GM04504 (cell line): ENCODE measurements at places on chromosomes 2 and 18.

DNA sequence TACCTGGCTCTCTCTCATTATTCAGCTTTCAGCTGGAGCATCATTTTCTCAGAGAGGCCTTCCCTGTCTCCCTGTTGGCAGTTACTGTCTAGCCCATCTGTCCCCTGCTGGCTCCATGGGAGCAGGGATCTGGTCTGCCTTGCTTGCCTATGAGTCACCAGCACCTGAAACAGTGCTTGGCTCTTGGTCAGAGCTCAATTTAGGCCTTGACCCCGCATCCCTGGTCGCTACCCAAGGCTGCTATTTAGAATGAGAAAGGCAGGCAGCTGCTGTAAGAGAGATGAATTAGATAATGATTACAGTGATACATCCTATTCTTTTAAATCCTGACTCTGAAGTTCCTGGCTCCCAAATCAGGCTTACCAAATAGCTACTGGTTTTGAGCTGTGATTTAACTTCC, 32.9 kb downstream of the KCNE4 start:
- no peak for DNase-seq

GRCh38 chr2:160912276-160912675, 248.0 kb upstream of the TANK start:
- no peak for DNase-seq

- DNase-seq = no peak
Measured at GRCh38 chr2:64151476-64151875, 7.3 kb upstream of the PELI1 start.

DNA sequence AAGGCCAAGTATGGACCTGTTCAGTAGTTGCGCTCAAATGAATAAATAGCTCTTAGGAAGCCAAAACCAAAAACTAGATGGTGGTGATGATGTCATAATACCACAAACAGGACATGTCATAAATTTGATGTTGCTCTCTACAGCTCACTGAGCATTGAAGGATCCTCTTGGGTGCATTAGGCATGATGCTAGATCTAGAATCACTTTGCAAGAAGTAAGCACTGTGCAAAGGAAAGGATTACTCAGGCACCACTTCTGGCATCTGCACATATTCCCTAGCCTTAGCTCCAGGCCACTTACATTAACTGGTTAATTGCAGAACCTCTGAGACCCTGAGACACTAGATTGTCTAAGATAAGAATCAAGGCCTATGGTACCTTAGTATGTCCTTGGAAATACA, 58.0 kb downstream of the LRRTM1 start:
- no peak for DNase-seq

- DNase-seq = no peak
Measured at GRCh38 chr2:164150604-164151003, 414.8 kb upstream of the FIGN start.

DNA sequence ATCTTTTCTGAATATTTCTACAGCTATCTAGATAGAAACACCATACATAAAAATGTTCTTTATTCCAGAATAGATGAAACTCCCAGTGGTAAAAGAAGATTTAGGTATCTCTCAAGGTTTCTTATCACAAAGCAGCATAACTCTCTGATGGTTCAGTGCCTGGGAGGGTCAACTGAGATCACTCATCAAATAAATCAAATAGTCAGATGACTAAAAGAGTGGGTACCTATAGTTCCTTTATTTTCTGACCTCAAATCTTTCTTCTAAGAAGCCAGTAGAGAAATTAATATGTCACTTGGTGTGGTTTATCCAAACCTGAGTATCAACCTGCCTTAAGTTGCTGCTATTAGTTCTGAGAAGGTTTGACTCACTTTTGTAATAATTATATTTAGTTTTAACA, 120.9 kb downstream of the TMEFF2 start:
- no peak for DNase-seq

- DNase-seq = no peak
Measured at GRCh38 chr2:217852555-217853211, 150.1 kb downstream of the TNS1 start.

DNA sequence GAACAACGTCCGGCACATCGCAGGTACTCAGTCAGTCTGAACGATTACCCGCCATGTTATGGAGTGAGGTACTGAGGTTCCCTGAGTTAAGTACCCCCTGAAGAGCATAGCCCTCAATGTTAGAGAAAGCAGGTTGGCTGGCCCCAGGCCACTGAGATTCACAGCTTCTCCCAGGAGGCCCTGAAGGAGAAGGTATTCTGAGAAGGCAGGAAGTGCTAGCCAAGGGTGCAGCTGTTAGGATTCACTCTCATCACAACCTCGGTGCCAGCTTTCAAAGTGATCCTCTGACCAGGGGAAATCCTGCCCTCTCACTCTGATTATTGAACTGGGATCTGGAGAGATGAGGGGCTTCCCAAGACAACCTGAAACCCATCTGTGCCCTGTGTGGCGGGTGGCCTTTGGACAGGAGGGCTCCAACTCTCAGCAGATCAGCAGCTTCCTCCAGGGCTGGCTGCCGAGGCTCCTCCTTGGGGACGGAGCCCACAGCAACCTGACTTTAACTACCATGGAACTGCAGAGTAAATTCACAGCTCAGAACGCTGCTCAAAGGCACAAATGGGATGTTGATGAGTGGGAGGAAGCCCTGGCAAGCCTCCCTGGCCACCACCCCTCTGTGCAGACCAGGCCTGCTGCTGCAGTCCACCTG, 7.8 kb downstream of the EHD3 start:
- no peak for DNase-seq

DNA sequence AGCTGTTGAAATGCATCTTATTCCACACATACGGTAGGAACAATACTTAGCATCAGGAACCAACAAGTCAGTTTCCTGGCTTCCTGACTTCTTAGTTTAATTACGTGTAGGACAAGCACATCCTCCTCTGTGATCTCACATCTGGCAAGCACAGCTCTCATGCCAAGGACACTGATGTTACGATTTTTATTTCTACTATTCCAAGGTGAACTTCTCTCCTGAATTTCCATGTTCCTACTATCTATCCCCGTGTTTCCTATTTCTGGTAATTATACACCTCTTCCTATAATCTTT, 374.0 kb downstream of the NCKAP5 start:
- DNase-seq = no peak
